ENCODE measurements at places on chromosomes 2 and 18. TPM values are rescaled to one million over a fixed set of nuclear protein-coding genes. Genes with fewer than 3 reads are reported as not detected.

GRCh38 chr2:205280596-205281236, 401.6 kb upstream of the NRP2 start:
- no peak for DNase-seq

DNA sequence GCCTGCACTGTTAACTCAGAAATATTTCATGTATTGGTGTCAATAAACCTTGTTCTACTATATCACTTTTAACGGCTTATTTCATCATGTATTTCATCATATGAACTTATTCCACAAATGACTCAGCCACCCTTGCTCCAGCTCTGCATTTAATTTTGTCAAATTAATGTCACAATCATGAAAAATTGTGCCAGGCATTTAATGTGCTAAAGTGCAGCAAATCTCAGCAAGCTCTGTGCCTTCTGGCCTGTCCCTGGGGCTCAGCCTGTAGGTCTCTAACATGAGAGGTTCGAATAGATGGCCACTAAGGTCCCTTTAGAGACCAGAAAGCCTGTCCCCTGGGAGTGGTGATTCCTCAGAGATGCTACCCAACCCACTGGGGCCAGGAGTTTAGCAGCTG, 28.6 kb downstream of the BOD1L2 start:
- no peak for DNase-seq

DNA sequence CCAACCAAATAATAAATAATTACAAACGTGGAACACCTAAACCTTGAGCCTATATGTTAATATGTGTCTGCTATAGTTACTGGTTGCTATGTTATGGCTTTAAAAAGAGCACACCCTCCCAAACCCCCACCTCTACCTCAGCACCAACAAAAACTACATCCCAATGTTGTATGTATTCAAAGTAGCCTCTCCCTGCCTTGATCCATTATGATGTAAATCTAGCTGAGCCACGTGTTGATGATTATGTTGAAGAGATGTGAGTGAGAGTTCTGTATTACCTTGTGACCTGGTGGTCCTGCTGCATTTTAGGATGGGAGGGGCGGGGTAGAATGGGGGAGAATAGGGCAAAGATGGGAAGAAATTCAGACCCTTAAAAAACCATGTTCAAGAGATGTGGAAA, 4.8 kb downstream of the MFSD6 start:
- no peak for DNase-seq

DNA sequence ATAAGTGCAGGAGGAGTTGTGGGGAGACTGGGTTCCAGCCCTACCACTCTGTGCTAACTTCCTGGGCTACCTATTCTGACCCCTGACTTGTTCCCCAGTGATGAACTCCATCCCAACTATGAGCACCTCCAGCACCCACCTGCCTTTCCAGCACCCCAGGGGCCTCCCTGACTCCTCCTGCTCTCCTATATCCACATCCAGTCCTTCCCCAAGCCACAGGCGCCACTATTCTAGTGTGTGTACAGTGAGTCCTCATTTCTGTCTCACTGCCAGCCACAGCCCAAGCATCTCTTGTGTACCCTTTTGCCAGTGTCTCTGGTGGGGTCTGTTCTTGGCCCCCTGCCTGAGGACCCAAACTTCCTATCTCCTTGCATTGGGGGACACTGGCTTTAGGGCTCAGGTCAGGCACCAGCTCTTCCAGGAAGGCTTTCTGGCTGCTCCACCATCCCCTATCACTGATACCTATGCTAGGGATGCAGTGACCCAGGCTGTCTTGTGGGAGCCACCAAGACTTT, 145.2 kb downstream of the INHBB start:
- no peak for DNase-seq

DNA sequence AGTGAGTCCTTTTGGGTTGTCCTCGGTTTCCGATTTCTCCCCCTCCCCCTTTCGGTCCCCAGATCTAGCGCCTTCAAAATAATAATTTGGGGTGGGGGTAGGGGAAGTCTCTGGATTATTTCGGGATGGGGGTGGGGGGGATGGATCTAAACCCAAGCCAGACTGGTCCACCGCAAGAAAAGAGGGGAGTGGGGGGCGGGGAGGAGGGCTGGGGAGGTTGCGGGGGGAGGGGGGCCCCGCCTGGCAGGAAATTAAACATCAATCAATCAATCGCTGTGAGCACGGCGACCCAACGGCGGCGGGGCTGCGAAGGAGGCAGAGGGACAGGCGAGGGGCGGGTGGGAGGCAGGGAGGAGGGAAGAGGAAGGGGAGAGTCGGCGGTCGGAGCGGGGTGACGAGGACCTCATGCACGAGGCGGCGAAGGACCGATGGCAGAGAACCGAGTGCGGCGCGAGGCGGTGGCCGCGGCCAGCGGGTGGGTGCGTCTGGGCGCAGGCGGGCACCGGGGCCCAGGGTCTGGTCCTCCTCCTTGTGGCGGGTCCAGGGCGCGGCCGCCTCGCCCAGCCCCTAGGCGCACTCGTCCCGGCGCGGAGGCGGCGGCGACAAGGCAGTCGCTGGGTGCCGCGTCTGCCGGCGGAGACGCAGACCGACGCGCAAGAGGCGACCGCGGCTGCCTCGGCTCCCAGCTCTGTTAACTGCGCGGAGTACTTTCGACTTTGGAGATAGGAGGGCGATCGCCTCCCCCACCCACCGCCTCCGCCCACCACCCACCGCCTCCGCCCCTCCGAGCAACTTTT, 468 bp upstream of the SATB2 start:
- no peak for DNase-seq

DNA sequence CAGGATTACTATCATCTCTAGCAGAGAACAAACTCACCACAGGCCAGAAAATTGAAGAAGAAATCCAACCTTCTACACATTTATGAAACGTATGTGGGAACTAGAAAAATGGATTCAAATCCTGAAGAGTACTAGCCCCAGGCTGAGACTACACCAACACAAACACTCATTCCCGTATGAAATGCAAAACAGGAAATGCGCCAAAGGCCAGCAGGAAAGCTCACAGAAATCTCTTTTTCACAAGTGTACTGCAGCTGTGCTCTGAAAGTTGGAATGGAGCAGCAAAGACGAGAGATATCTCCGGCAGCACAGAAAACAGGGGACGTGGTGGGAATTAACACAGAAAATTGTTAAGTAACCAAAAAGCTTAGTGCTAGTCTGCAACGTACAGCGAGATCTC, 913.5 kb downstream of the TDRD15 start:
- DNase-seq = no peak

RNF125 gene
- under 0.01 TPM for total RNA-seq

ABCA12 gene
- under 0.01 TPM for total RNA-seq

DNA sequence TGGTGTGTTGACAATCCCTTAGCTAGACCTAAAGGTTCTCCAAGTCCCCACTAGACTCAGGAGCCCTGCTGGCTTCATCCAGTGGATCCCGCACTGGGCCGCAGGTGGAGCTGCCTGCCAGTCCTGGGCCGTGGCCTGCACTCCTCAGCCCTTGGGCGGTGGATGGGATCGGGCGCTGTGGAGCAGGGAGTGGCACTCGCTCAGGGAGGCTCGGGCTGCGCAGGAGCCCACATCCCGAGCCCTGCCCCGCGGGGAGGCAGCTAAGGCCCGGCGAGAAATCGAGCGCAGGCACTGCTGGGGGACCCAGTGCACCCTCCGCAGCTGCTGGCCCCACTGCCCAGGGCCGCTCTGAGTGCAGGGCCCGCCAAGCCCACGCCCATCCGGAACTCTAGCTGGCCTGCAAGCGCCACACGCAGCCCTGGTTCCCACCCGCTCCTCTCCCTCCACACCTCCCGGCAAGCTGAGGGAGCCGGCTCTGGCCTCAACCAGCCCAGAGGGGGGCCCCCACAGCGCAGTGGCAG, 20.8 kb upstream of the ROCK1 start:
- no peak for DNase-seq

GRCh38 chr2:147067136-147067535, 777.7 kb upstream of the ACVR2A start:
- DNase-seq = no peak

DNA sequence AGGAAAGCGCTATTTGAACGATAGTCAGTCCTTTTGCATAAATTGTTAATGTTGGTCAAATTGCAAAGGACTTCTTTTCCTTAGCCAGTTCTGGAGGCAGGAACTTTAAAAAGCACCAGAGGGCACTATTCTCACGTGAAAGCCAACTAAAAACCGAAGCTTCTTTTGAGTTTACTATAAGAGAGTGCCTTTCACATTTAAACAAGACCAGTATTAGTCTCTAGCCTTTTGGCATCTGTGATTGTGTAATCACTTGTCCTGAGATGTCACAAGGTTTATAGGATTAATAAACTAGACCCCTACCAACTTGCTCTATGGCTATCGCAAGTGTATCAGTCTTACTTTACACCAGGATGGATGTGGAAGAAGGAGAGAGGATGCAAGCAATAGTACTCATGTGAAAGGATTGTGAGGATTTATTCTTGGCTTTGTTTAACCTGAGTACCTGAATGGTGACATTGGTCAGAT, 14.4 kb upstream of the STAT4 start:
- peak; percentile 72 for DNase-seq

GRCh38 chr2:16093639-16094529, 153.5 kb downstream of the MYCN start:
- no peak for DNase-seq

DNA sequence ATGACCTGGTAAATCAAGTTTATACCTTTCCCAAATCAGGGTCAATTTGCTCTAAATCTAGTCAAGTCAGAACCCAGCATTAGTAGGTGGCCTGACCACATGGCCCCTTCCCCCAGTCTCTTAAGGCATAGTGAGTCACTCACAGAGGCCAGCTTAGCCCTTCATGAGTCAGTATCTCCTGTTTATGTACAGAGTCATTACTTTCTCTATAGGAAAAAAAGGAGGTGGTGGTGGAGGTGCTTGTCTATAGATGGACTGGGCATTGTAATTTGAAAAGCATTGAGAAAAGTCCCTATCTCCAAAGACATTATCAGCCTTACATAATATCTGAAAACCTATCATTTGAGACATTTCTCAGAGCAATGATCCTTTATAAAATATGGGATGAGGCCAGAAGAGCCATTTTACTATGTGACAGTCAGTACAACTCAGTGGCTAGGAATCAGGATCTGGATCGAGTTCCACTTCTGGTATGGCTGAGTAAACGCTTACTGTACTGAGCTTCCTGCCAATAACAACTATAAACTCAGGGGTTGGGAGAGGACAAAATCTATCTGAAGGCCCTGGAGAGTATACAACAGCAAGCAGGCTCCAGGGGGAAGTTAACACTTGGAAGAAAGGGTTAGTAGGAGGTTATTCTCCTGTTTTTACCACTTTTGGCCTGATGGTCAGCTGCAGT, 22.5 kb upstream of the SIGLEC15 start:
- peak; percentile 99 for DNase-seq

- no peak for DNase-seq
These were observed 66.1 kb downstream of the PDE1A start for GRCh38 chr2:182360663-182361260.

DNA sequence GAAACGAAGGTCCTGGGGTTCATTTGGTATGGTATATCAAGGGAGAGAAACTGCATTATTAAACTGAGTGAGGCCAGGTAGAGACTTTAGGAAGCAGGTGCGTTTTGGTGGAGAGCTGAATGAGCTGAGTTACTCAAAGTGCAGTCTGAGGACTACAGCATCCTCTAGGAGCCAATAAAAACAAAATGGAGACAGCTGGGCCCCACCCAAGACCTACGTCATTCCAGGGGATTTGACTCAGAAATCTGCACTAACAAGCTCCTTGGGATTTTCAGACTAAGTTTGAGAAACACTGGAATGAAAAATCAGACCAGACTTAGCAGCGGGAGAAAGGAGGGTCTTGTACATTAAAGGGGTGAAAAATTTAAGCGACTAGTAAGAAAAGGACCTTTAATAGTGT, 131.5 kb downstream of the UXS1 start:
- no peak for DNase-seq

STK39 gene
- 11.8 TPM for total RNA-seq

DSC2 gene
- total RNA-seq = not detected

- no peak for DNase-seq
These were observed 95.7 kb downstream of the ASXL3 start for GRCh38 chr18:33673689-33674088.

DNA sequence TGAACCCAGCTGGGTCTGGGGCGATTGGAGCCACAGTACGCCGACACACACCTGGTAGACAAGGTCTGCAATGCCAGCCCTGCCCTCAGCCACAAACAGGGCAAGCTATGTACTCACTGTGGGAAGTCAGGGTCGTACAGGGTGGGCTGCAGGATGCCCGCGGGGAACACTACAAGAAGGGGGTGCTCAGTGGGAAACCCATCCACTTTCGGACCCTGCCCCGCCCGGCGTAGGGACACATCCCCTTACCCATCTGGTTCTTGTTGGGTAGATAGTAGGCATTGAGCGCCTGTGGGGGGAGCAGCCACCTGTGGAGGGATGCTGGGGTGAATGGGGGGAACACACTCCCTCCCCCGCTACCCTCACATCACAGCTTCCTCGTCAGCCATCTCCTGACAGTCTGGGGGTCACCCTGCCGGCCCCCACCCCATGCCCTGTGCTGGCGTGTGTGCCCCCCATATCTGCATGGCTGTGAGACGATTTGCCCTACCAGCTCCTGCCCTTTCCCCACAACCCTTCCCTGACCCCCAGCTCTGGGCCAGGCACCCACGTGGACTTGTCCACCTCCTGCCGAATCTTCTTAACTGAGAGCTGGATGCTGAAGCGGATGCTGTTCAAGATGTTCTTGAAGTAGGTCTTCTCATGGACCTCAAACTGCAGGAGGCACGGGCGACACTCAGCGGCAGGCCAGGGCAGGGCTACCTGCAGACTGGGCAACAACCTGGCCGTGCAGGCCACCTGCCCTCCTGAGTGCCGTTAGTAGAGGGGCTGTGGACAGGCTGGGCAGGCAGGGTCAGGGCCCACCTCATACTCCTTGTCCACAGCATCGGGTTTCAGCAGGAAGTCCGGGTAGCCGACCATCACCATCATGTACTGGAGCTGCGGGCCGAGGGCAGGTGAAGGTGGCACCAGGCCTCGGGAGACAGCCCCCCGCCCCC, 5.1 kb downstream of the ECEL1 start:
- DNase-seq = no peak

- no peak for DNase-seq
These were observed 399.3 kb downstream of the BCL11A start for GRCh38 chr2:60154142-60154541.

PROKR1 gene
- total RNA-seq = not detected

GRCh38 chr2:223894009-223894408, 51.1 kb downstream of the WDFY1 start:
- DNase-seq = no peak

DNA sequence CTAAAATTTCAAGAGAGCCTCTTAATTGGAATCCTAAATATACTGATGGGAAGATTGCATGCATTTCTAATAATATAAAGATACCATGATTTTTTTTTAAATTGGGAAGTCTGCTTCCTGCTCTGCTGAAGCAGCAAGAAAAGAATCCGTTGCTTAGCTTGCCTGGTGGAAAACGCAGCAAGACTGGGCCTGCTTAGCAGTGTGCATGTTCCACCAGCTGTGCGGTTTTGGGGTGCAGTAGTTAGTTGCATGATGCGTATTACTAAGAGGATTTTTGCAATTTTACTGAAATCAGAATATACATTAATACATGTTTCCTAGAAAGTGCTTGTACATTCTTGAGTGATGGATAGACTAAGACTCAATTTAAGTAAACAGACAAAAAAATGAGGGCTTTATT, 319.9 kb downstream of the CMPK2 start:
- DNase-seq = no peak

ALPG gene
- not detected for total RNA-seq

RAD51AP2 gene
- not detected for total RNA-seq
